A549 treated with Mapracorat at 1 μM for 4 hours (cell line): ENCODE measurements at places on chromosomes 11 and 22. TPM values are rescaled to one million over a fixed set of nuclear protein-coding genes. Genes with fewer than 3 reads are reported as not detected.

MYRF gene
- total RNA-seq: 14.2 to 21.4 TPM (median 18.9 TPM) in 5 replicates

SLC35F2 gene
- total RNA-seq: 39.6 to 48.7 TPM (median 41.6 TPM) in 5 replicates

POU2AF2 gene
- total RNA-seq: not detected in 5 replicates

BTG4 gene
- total RNA-seq: 0.21 to 0.26 TPM in 2 of 5 replicates, not detected in the others

OR9Q2 gene
- total RNA-seq: not detected in 5 replicates

SIDT2 gene
- 3.9 to 7.2 TPM (median 5.1 TPM) in 5 replicates for total RNA-seq

ANGPTL5 gene
- total RNA-seq: 0.05 to 0.10 TPM in 2 of 5 replicates, not detected in the others

ANKK1 gene
- 0.07 TPM in 1 of 5 replicates, not detected in the others for total RNA-seq

SLCO2B1 gene
- total RNA-seq: 2.9 to 3.9 TPM (median 3.5 TPM) in 5 replicates

CCDC15 gene
- total RNA-seq: 0.44 to 0.86 TPM (median 0.70 TPM) in 5 replicates

MAJIN gene
- total RNA-seq: not detected in 5 replicates

PHF21B gene
- 0.61 to 1.1 TPM (median 0.98 TPM) in 5 replicates for total RNA-seq

TREH gene
- total RNA-seq: not detected in 5 replicates

IGSF9B gene
- total RNA-seq: 0.67 to 3.0 TPM (median 2.1 TPM) in 5 replicates

KRTAP5-8 gene
- total RNA-seq: not detected in 5 replicates

HORMAD2 gene
- total RNA-seq: not detected in 5 replicates
